ENCODE measurements at places on chromosomes 5 and 9.

- no peak for DNase-seq
These were observed 714.5 kb downstream of the EFNA5 start for GRCh38 chr5:106956187-106956586.

GRCh38 chr5:131957721-131958441 is 12.4 kb upstream of the MEIKIN start:
- no peak for DNase-seq

DNA sequence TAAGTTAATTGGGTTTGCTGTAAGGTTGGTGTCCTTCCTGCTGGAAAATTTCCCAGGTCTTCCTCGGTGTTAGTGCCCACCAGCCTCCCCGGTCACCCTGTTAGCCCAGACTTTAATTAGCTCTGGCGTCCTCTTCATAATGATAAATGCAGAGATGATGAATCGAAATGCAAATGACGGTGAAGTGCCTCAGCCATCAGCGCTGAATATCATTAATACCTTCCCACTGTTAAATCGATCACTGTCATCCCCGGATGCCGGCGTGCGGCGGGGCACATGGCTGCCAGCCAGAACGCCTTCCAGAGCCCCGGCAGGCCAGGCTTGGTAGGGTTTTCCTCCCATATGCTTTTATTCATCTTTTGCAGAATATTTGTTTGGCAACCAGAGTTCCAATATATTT is 204.5 kb downstream of the IRX2 start:
- DNase-seq, result no peak

- DNase-seq, result no peak
These were observed 416.4 kb upstream of the IRX1 start for GRCh38 chr5:3179220-3179619.

DNA sequence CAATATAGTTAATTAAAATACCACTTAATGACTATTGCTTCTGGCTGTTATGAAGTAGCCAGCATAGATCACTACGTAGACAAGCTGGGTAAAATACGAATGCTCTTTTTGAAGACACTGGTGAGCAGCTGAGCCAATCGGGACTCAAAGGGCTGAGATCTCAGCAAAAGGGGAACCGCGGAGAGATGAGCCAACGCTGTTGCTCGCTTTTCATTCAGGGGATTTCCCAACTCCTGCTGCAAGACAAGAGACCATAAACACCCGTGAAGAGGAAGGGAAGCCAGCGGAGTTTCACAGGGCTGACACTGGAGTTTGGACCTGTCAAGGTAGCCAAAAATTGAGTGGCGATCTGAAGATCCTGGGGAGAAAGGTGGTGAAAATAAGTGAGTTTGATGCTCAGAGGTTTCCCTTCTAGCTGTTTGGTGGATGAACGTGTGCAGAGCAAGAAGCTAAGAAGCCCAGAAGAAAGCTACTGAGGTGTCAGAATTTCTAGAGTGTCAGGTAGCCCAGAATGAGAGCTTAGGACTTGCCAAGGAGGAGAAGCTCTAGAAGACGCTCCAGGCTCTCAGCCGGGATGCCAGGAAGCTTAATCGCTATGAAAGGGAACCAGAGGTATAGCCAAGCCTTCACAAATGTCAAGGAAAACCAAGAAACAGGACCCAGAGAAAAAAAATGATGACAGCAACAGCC is 79.6 kb upstream of the RNU6ATAC start:
- DNase-seq, result no peak

GRCh38 chr5:73328640-73329039 is 119.9 kb downstream of the FOXD1 start:
- DNase-seq, result no peak

DNA sequence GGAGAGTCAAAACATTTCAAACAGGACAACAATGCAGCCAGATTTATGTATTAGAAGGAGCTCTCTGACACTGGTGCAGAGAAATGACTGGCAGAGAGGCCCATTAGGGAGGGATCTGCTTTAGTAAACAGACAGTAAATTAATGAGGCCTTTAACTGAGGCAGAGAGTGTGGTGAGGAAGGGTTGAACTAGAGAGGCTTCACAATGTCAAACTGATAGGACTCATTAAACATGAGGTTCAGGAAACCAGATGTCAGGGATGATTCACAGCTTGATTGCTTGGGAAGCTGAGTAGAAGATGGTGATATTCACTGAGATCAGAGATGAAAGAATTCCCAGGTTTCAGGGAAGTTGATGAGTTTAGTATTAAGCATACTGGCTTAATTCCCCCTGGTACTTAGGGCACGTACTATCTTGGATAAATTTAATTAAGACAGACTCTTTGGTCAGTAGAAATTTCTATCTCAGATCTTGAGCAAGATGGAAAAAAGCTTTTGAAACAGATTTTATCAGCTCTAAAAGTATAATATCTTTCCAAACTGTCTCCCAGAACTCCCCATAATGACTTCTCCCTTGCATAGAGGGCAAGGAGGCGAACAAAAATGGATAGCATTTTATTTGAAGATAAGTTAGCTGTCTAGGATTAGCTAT is 8.6 kb upstream of the MUSK start:
- no peak for DNase-seq

DNA sequence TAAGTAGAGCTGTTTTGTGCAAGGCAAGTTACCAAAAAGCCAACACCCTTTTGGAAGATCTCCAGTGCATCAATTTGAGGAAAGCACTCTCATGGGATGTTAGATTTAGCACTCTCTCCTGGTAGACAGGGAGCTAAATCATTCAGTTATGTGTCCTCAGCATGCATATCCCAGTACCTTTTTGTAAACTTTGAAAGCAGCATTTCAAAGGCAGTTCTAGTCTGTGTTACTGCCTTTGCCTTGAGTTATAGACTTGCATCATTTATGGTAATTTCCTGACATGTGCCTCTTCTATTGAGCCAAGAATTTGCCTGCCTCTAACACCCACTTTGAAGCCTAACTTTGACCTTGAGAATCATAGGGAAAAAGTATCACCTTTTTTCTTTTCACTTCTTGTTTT is 120.6 kb downstream of the KIF4B start:
- no peak for DNase-seq

DNA sequence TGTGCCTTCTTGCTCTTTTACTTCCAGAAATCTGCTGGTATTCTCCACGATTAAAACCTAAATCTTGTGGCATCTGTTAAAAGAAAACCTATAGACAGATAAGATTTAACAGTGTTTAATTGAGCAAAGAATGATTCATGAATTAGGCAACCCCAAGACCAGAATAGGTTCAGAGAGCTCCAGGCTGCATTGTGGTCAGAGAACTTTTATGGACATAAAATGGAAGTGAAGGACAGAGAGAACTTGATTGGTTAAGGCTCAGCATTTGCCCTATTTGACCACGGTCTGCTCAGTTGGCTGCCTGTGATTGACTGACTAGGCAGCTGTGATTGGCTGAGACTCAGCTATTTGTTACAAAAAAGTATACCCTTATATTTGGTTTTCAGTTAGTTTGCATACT is 10.4 kb upstream of the SLC36A2 start:
- no peak for DNase-seq

DNA sequence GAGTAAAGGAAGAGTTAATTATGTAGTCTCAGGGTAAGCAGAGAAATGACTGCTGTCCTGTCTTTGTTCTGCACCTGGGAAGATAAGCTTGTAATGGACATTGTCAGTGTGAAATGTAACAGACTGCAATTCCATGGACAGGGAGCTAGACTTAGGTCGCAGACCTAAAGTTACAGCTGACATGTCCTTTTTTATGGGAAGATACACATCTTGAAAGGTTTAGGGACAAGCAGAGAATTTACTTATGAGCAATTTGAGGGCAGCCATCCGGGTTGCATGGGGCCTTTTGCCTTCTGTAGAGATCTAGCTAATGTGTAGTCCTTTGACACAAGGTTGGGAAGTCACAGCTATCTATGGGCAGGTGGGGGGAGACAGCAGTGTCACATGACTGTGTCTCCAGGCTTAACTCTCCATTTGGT is 85.7 kb downstream of the SERINC5 start:
- DNase-seq, result no peak

DNA sequence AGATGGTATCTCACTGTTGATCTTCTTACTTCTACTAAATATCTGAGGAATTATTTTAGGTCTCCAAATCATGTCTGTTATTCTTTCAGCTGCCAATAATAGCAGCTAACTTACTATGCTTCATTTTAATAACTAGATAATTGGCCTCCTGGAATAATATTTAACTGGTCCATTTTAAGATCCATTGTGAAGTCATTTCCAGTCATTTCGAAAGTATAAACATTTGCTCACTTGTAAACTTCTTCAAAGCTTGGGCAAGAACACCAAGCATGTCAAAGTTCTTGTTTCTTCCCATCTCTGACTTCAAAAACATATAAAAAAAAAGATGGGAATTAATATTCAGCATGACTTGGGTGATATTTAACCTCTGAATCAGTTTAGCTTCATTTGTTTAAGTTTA is 61.4 kb upstream of the MRPS30 start:
- DNase-seq, result no peak

GRCh38 chr9:122122903-122123632 is 30.0 kb upstream of the TTLL11 start:
- peak; percentile 87 for DNase-seq

GRCh38 chr5:94849821-94850736 is 231.6 kb downstream of the SLF1 start:
- DNase-seq, result peak; percentile 18

DNA sequence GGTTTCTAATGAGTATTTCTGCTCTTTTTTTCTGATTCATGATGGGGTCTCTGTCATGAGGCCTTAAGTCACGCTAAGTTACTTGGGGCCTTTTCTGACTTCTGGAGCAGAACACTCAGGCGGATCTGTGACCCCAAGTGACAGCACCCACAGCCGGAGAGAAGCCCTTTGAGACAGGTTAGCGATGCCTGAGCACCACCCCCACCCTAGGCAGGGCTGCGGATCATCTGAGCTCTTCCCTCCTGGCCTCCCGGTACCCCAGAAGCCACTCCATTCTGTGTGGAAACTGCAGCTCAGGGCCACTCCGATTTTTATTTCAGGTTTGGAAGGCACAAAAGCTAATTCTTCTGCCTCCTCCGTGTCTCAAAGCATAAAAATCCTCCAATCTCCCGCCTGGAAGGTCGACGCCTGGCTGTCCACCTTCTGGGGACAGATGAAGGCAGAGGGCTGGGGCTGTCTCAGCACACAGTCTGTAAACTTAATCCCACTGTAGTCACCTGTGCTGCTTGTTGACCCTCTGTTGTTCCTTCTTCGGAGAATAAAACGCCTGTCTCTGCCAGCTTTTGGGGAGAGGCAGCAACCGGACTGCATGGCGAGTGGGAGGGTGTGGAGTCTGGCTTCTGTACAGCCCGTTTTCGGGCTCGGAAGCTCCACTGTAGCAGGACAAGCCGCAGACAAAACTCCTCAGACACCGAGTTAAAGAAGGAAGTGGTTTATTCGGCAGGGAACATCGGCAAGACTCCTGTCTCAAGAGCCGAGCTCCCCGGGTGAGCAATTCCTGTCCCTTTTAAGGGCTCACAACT is 88.8 kb downstream of the SPRY4 start:
- no peak for DNase-seq

- DNase-seq, result no peak
These were observed 255.9 kb downstream of the PSAT1 start for GRCh38 chr9:78552802-78553201.

- DNase-seq, result no peak
These were observed 1.3 kb downstream of the TMEM174 start for GRCh38 chr5:73174100-73174815.

DNA sequence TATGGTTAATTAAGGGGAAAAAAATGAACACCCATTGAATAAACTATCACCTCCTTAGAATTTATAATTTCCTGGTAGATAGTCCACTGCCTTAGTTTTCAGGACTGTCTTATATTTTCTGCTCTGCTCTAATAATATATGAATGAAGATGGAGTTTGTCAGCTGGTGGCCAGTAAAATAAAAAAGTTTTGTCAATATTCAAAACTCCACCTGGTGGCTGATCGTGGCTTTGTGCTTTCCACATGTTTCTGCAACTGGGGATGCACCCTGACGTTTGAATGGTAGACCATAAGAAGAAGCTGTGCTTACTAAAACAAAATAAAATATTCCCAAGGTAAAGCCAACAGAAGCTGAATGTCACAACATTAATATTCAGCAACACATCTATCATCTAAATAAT is 286.6 kb upstream of the IZUMO3 start:
- DNase-seq, result peak; percentile 33

DNA sequence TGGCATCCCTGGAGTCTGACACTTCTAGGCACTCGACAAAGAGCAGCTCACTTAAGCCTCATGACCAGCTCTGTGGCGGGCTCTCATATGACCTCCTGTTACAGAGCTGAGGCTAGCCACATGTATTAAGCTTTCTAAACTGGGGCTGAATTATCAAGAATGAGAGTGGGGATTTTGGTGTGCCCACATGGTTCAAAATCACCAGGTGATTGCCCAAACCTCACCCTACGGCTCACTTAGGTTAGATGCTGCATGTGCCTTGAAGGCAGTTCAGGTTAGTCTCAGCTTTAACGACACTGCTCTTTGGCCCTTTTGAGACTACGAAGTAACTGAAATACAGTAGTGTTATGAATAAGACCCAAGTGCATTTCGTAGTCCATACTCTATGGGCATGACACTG is 39.4 kb upstream of the SMIM32 start:
- no peak for DNase-seq

DNA sequence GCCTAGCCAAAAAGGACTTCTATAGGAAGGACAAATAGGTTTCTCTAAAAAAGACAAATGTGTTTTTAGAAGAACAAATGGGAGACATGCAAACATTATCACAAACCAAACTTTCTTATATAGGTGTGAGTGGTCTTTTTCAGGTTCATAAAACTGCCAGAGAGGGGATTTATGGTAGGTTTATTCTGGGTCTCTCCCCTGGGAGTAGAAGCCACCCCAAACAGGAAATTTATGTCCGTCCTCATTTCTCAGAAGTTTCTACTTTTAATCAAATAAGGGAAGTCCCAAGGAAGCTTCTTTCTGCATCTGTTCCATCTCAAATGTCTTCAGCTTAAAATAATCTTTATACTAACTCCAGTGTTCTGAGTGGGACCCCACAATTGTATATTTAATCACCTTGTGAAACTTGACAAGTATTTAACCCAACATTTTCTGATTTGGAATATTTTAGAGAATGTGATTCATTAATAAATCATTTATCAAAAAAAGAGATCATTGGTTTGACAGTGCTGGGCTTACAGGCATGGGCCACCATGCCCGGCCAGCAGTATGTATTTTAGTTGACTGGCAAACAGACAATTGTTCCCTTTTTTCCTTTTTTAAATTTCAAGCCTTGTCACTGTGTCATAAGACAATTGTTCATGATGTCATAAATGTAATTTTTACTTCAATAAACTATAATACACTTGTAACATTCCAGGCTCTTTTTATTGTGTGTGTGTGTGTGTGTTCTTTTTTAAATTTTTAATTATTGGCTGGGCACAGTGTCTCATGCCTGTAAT is 44.6 kb upstream of the GLDC start:
- DNase-seq, result no peak

DNA sequence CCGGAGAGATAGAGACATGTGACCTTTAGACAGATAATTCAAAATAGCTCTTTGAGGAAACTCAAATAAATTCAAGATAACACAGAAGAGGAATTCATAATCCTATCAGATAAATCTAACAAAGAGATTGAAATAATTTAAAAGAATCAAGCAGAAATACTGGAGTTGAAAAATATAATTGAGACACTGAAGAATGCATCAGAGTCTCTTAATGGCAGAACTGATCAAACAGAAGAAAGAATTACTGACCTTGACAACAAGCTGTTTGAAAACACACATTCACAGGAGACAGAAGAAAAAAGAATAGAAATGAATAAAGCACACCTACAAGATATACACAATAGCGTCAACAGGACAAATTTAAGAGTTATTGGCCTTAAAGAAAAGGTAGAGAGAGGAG is 40.4 kb upstream of the DEPDC1B start:
- DNase-seq, result no peak

Data from nephron progenitor cell (in vitro differentiated cells).